G401 (cell line): ENCODE measurements at places on chromosomes 11 and 22. TPM values are rescaled to one million over a fixed set of nuclear protein-coding genes. Genes with fewer than 3 reads are reported as not detected.

Gene TRIM49
- 1.4 and 2.0 TPM in 2 replicates for total RNA-seq

Gene NPTXR
- total RNA-seq, result 5.6 and 8.8 TPM in 2 replicates

Gene CARD18
- not detected in 2 replicates for total RNA-seq

Gene MFRP
- 0.25 and 7.3 TPM in 2 replicates for total RNA-seq

Gene BANF1
- total RNA-seq, result 291 and 355 TPM in 2 replicates

Gene PGR
- not detected in 2 replicates for total RNA-seq

Gene FAM180B
- total RNA-seq, result 0.58 TPM in 1 of 2 replicates, not detected in the other

Gene SCGB1C1
- total RNA-seq, result not detected in 2 replicates

Gene APOBEC3G
- 2.9 and 5.6 TPM in 2 replicates for total RNA-seq

Gene ANKK1
- total RNA-seq, result not detected in 2 replicates

Gene XKR3
- total RNA-seq, result not detected in 2 replicates

Gene DEAF1
- total RNA-seq, result 70.5 and 73.2 TPM in 2 replicates

Gene OR52N4
- not detected in 2 replicates for total RNA-seq

Gene P4HA3
- 0.85 and 1.8 TPM in 2 replicates for total RNA-seq

Gene CCDC15
- 2.6 and 3.8 TPM in 2 replicates for total RNA-seq

Gene CCDC116
- not detected in 2 replicates for total RNA-seq

Gene IGF2
- 0.06 TPM in 1 of 2 replicates, not detected in the other for total RNA-seq

Gene CABP4
- total RNA-seq, result not detected in 2 replicates

Gene TRIM6
- not detected in 2 replicates for total RNA-seq

Gene GGTLC3
- not detected in 2 replicates for total RNA-seq
